Epithelial cell of prostate (primary cell): ENCODE measurements at places on chromosomes 12 and 14.

DNA sequence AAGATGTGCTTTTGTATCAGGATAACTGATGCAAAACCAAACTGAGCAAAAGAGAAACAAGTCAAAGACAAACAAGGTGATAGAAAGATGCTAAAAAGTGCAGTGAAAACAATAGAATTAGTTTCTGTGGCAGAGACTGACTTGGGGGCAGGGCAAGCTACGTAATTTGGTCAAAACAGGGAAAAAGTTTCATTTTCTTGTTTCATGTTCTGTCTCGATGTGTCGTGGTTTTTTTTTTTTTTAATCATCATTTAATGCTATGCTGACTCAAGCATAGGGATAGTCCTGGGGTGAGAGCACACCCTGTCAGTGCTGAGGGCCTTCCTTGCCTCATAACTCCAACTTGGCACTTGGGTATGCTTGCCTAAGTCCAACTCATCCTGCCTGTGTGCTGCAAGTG, 144.1 kb upstream of the PTPRQ start:
- DNase-seq = no peak

- DNase-seq = no peak
These were observed 19.3 kb downstream of the MBIP start for GRCh38 chr14:36301159-36301558.

DNA sequence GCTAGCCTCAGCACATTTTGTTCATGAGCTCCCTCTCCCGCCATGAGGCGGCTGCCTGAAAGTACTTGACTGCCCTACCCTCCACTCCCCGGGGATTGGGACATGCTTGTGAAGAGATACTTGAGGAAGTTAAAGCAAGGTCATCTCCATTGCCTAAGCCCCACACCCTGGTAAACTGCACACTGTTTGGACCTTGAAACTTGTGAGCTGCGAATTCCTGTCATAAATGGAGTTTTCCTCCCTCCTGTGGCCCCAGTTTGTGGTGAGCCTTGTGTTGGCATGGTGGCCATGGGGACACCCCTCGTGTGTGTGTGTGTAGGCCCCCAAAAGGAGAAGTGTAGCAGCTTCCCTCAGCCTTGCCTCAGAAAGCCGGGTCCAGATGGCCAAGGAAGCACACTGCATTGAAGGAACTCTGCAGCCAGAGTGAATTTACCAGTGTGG, 395.5 kb downstream of the ZFP36L1 start:
- no peak for DNase-seq

DNA sequence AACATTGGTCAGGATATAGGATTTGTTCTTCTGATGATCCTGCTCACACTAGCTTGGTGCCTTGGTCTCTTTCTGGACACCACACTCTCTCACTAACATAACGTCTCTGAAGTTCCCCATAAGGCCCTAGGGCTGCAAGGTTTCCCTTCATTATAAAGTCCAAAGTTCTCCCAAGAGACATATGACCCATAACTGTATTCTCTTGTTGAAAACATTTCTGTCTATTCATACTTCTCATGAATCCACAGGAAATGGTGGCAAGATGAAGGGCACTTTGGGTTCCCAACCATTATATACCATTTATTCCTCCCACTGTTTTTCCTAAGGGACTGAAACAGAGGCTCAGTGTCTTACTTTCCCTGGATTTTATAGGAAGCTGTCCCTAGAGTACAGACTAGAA, 37.1 kb upstream of the KITLG start:
- DNase-seq = no peak

DNA sequence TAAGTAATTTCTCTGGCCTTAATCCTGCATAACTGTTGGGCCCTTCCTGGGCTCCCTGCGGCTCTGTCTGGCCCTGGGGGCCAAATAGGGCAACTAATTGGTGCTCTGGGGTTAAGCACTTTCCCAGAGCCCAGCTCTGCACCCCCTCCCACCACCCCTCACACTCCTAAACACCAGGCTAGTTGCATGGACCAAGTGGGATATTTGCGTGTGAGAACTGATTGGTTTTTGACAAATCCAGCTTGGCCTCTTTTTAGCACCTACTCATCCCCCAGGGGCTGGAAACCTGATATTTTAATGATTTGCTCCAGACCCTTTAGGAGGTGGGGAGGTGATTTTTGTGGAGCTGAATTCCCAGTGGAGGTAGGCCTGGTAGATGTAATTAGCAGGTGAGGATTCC, 91.9 kb downstream of the DICER1 start:
- DNase-seq = no peak

- DNase-seq = no peak
These were observed 5.5 kb downstream of the CSRNP2 start for GRCh38 chr12:51077930-51078329.

DNA sequence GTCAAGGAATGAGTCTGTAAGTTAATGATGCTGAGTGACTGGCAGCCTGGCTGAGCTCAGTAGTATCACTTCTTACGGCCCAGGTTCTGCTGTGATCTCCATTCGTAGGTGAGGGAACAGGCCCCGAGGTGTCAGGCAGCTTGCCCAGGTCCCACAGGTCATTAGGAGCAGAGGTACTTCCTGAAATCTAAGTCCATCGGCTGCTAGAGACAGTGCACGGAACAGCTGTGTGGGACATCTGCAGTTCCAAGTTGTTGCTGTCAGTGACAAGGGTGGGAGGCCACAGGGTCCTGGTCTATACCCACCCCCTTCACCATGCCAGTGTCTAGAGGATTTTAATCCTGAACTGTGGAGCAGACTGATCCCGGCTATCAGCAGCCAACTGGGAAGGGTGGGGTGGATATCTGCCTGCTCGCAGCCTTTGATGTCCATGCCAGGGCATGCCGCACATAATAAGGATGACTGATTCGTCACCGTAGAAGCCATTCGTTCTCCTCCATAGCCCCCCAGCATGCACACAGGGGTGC, 82.3 kb upstream of the RIN3 start:
- DNase-seq = no peak

- DNase-seq = no peak
These were observed 48.8 kb downstream of the SYNE3 start for GRCh38 chr14:95467657-95468056.

GRCh38 chr12:104784592-104784991, 173.5 kb downstream of the SLC41A2 start:
- no peak for DNase-seq

GRCh38 chr12:93663006-93663728, 14.0 kb upstream of the CRADD start:
- no peak for DNase-seq

DNA sequence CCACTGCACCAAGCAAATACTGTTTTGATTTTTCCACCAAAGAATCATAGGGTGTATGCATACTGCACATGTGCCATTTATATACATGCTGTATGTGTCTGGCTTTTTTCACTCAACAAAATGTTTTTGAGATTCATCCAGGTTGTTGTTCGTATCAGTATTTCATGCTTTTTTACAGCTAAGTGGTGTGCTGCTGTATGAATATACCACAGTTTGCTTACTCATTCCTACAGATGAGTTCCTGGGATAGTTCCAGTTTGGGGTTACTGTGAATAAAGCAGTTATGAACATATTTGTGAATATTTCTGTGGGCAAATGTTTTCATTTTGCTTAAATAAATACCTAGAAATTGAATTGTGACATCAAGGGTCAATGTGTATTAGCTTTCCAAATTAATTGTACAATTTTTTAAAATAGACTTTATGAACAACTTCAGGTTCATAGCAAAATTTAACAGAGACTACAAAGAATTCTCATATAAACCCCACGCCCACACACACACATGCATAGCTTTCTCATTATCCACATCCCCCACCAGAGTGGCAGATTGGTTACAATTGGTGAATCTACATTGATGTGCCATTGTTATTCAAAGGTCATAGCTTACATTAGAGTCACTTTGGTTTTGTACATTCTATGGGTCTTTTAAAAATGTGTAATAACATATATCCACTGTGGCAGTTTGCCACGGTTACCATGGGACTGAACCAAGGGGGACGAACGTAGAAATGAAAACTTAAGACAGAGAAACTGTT, 6.9 kb upstream of the KRT6A start:
- DNase-seq = no peak

DNA sequence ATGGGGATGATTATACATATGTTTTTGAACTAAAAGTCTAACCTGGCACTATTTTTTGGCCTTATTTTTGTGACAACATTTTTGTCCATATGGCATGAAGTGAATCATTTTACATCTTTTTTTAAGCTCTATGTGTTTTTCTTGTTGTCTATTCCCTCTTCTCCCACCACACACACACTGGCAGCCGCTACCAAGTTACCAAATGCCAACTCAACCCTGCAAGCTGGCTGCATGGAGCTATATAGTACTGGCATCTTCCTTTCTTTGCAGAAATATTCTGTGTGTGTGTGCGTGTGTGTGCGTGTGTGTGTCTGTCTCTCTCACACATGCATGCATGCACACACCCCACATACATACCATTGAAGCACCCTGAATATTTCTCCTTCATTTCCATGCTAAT, 278.9 kb upstream of the SOX5 start:
- no peak for DNase-seq

DNA sequence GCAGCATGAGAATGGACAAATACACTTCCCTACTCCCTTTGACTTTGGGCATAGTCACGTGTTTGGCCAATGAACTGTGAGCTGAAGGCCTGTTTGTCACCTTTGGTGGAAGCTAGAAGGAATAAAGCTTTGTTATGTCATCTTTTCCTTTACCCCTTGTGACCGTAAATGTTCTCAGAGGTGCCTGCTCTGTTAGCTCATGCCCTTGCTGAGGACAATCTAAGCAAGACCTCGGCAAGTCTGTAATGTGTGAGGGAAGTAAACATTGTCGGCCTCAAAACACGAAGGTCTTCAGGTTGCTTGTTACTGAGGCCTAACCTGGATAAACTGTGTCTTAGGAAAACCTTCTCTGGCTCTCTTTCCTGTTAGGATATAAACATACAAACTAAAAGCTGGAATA, 354.2 kb downstream of the TMEM132D start:
- DNase-seq = no peak

- DNase-seq = no peak
These were observed 81.6 kb upstream of the MANSC4 start for GRCh38 chr12:27861428-27862167.

- DNase-seq = no peak
These were observed 85.5 kb downstream of the GXYLT1 start for GRCh38 chr12:42059127-42059526.
